ENCODE measurements at places on chromosomes 2 and 18.

DNA sequence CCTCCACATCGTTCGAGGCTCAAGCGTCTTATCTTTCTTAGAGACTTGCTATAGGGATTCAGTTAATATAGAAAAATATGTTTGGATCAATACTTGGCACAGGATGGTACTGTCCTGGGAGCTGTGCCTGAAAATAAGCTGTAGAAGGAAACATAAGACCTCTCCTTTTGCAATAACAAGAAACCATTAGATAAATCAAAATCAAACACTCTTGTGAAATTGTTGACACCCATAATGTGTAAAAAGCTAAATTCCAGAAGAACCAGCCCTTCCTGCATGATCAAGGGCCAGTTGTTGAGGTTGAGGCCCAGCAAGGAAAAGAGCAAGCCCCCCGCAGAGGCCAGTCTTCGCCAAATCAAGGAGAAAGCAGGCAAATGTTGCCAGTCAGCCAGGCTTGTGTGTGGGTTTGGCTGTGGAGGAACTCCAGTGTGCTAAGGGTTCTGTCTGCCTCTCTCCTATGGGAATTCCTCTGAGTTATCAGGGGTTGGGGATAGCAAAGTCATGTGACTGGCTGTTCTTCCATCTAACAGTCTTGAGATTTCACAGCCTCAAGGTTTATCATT is 185.7 kb downstream of the ACKR3 start:
- DNase-seq: no peak

DNA sequence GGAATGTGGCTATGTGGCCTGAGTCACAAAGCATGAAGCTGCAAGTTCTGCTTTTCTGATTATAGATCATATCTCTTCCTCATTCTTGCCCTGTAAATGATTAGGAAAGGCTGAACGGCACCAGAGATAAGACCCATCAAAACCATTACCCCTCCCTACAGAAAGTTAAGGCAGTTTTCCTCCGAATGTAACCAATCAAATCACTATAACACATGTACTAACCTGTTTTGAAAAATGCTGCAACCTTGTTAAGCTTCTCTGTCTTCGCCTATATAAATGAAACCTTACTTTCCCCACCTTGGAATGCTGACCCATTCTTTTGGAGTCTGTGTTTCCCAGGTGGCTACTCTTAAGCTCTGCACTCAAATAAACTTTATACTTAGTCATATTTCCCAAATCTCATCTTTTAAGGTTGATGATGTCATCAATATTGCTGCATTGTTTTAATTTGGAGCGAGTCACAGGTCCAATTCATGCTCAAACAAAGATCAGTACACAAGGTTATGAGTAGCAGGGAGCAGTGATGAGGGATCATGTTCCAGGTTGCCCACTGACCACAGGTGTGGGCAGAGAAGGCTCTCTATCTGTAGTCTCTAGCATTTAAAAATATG is 662.3 kb downstream of the IRS1 start:
- no peak for DNase-seq

- no peak for DNase-seq
Measured at GRCh38 chr18:59063300-59063906, 76.3 kb upstream of the SEC11C start.

- no peak for DNase-seq
Measured at GRCh38 chr2:71974846-71975245, 172.8 kb downstream of the CYP26B1 start.

- no peak for DNase-seq
Measured at GRCh38 chr2:219331560-219332213, 857 bp downstream of the RESP18 start.
